T-cell (primary cell): ENCODE measurements at places on chromosomes 13 and 19. TPM values are rescaled to one million over a fixed set of nuclear protein-coding genes. Genes with fewer than 3 reads are reported as not detected.

DNA sequence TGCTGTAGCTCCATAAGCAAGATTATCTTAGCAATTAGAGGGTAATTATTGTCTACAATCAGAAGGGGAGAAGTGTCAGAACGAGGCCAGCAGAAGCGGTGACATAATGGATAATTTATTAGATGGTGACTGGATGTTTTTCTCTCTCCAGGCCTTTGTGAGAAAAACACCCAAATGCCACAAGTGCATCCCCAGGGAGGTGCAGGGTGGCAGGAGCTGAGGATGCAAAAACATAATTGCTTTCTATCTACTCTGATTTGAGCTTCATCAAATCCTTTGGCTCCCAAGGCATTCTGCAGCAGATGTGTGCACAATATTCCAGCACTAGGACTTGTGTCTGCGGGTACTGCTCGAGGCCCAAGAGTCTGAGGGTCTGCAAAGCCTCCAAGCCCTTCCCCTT, 220.1 kb upstream of the SERP2 start:
- DNase-seq: no peak

DNA sequence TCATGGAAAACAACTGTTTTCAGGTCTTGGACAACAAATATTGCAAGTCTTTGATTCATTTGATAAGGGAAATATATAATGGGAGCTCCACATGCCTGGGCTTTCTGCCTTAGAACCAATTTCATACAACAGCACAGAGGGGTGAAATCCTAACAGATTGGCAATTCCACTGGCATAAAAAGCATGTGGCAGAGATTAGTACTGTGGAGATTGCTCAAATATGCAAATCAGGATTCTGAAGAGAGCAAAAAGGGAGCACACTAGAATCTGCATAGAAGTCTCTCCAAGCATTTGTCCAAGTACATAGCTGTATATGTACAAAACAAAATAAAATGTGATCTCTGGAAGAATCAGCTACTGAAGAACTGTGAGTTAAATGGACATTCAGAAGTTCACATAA, 312.9 kb upstream of the SLITRK5 start:
- no peak for DNase-seq

CD33 gene
- total RNA-seq: 0.25 TPM

- DNase-seq: no peak
Observed at GRCh38 chr13:54536112-54536511, 1507.5 kb downstream of the OLFM4 start.

DNA sequence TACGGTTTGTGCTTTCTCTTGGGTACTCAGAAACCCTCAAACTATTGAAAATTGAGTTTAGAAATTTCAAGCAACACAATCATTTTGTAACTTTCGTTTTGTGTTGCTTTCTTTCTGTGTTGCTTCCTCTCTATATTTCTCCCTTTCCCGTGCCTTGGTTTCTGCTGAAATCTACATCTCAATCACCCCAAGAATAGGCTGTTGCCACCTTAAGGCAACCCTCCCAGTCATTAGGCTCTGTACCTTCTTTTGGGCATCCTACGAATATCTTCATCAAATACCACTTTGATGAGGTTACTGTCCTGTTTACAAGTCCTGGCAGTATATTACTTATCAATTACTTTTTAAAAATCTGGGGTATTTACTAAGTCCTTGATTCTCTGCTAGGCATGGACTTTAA, 621.6 kb downstream of the GPC6 start:
- DNase-seq: no peak

GRCh38 chr13:110369400-110369799, 62.3 kb downstream of the COL4A2 start:
- DNase-seq: no peak

- no peak for DNase-seq
Observed at GRCh38 chr13:23715762-23716235, 145.6 kb downstream of the TNFRSF19 start.

LRRC63 gene
- total RNA-seq: 0.43 TPM

DNA sequence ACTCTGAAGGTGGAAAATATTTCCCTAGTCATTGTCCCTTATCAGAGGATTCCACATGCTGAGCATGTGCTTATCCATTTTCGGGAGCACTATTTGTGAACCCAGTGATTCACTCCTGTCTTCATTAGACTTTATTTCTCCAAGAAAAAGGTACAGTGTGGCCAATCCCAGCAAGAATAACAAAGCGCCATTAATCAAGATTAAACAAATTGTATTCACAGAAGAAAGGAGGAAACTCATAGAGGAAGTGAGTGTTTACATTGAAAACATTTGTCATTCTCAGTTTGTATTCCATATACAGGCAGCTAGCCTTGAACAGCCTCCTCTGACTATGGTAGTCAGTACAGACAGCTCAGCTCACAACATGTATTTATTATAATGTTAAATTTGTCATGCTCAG, 1669.9 kb upstream of the SPRY2 start:
- DNase-seq: no peak

CEACAM6 gene
- 0.76 TPM for total RNA-seq

DNA sequence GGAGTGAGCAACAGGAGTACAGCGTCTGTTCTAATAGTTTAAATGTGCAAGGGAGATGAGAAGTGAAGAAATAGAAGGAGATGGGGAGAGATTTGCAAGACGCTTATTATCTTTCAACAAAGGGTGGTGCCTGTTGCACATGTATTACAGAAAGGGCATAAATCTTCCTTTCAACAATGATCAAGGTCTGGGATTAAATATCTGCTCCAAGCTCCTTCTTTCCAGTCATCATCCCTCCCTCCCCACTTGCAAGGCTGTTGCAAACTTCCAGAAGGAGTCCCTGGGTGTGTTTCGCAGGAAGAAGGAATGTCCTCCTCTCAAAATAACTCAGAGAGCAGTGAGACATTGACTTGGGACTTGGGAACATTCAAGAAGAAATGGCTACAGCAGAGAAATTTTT, 63.5 kb upstream of the MYCBP2 start:
- no peak for DNase-seq

DNA sequence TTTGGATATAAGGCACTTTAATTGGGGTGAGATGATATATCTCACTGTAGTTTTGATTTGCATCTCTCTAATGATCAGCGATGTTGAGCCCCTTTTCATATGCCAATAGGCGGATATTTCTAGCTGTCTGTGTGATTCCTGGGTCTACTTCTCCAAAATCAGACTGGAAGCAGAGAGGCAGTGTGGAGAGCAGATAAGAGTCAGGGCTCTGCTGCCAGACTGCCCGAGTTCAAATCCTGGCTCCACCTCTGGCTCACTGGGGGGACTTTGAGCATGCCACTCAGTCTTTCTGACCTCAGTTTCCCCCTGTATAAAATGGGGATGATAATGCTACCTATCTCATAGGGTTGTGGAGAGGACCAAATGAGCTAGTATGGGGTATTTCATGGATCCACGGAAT, 24.0 kb upstream of the ACP7 start:
- no peak for DNase-seq

DNA sequence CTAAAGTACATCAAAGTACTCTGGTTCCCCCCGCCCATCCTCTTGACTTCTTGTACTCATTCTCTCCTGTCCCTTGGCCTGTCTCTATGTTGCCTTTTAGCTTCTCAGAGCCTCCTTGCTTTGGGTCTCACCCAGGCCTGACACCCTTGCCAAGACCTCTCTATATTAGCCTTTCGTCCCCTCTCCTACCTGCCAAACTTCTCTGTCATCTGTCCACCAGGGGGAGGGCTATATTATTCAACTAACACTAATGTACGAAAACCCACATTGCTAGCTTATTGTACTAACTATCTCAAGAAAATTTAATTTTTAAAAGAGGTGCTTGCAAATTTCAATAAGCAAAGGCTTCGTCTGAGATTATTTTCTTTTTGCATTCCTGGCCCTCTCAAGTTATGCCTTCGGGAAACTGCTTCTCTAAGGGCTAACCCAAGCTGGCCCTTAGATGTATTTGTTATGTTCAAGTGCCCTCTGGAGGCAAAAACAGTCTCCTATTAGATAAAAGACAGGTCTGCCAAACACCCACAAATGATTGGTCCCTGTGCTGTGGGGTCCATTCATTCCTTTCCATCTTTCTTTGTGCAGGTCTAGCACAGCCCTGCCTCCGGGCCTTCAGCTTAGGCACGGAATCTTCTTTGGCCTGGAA, 6.3 kb upstream of the MRPS31 start:
- no peak for DNase-seq

DNA sequence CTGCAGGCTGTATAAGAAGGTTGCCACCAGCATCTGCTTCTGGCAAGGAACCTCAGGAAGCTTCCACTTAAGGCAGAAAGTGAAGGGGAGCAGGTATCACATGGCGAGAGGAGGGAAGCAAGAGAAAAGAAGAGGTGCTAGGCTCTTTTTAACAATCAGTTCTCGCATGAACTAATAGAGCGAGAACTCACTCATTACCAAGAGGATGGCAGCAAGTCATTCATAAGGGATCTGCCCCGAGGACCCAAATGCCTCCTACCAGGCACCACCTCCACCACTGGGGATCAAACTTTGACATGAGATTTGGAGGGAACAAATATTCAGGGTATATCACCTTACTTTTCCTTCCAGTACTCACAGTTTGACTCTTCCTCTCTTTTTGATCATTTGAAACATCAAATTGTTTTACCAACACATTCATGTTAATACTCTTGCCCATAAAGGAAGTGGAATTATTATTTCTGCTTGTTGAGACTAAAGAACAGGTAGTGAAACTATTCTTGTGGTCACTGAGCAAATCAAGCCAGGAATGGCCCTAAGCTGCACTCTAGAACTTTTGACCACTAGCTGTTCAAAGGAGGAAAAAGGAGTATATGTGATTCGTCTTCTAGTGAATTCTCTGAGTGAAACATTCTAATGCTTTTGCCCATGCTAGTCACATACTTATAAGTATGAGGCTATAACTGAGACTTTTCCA, 45.0 kb downstream of the LACC1 start:
- DNase-seq: no peak

GRCh38 chr19:53432088-53432661, 391 bp downstream of the ZNF761 start:
- DNase-seq: no peak

DNA sequence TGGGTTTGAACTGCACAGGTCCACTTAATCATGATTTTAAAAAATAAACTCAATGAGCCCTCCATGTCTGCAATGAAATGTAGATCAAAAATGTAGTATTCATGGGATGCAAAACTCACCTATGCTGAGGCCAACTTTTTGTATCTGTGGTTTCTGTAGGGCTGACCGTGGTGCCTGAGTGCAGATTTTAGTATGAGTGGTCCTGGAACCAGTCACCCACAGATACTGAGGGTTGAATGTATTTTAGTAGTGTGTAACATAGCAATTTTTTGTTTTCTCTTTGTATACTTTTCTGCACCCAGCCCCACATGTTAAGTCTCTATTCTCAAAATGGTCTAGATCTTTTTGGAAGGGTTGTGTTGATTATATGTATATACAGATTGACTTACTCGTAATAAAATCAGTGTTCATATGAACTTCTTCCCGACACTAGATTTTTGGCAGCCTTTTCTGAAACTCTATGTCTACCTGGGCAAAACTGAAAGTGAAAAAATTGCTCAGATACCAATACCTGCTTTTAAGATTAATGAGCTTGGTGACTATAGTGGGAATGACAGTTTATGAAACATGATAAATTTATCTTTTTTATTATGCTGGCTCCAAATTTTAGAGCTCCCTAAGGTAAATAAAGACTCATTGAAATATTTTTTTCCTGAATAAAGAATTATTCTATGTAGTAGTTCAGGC, 51.6 kb downstream of the DNAJC15 start:
- no peak for DNase-seq

MTUS2 gene
- 0.28 TPM for total RNA-seq

DNA sequence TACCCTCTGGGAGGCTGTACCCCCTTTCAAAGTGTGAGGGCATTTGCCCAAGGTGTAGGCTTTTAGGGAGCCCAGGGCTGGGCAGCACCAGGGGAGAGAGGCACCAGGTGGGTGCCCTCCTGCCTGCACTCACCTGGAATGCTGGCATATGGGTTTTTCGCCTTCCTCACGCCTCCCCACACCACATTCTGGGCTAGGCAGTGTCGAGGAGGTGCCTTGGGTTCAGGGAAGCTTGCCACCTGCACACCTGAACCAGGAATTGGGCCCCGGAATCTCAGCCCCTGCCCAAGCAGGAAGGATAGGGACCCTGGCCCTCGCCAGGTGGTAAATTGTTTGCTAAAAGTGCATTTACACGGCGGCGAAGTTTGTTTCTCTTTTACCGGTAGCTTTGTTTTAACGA, 5.1 kb upstream of the TSHZ3 start:
- no peak for DNase-seq

GRCh38 chr13:30448441-30448840, 17.3 kb downstream of the HMGB1 start:
- no peak for DNase-seq

DNA sequence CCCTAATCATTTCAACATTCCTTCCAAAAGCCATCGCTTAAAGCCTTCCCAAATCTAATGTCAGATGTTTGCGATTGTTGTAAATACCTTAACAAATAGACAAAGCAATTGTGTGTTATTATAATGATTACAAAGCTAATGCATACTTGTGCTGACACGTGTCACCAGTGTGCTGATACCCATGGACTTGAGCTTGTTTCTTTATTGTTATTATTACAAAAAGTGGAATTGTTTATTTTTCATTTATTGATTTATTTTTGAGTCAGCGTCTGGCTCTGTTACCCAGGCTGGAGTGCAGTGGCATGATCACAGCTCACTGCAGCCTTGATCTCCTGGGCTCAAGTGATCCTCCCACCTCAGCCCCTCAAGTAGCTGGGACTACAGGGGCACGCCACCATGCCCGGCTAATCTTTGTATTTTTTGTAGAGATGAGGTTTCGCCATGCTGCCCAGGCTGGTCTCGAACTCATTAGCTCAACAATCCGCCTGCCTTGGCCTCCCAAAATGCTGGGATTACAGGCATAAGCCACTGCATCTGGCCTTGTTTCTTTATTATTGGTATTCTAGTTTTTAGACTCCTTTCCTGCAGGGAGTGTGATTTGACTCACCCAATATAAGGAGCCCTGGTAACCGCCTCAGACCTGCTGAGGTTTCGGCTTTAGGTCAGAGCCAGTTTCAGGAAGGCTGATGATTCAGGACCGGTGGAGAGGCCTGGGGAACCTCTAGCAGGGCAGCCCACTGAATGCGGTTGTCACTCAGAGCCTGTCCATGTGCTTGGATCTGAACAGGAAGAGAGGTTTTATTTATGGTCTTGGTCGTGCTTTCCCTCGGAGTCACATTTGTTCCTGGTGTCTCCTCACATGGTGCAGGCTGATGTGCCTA, 2.1 kb upstream of the FBXO17 start:
- DNase-seq: no peak

- DNase-seq: no peak
Observed at GRCh38 chr13:27404680-27405079, 19.7 kb upstream of the GTF3A start.

DNA sequence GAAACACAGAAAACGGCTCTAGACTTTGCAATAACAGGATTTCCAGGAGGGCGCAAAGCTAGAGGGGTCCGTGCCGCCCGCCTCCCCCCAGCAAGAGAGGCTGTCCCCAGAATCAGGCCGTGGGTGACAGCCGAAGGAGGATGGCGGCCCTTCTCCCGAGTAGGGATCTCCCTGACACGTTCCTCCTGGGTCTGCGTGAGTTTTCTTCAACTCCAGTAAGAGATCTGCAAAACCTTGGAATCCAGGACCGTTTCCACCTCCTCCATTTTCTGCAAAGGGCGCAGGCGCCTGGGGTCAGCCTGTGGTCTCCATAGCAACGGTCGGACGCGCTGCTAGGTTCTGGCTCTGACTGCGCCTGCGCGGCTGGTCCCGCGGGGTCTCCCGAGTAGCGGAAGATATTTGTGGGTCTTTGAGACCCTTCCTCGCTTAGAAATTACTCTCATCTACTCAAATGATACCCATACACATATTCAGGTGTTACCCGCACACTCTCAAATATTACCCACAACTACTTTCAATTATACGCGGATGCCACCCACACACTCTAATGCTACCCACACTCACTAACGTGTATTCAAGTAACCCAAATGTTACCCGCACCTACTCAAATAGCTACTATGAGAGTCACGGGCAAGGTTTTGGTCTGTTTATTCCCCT, 2.1 kb downstream of the PNMA8C start:
- no peak for DNase-seq
